ENCODE measurements at places on chromosomes 6 and 20.

- DNase-seq, result no peak
Observed at GRCh38 chr6:18550119-18550518, 163.0 kb downstream of the RNF144B start.

DNA sequence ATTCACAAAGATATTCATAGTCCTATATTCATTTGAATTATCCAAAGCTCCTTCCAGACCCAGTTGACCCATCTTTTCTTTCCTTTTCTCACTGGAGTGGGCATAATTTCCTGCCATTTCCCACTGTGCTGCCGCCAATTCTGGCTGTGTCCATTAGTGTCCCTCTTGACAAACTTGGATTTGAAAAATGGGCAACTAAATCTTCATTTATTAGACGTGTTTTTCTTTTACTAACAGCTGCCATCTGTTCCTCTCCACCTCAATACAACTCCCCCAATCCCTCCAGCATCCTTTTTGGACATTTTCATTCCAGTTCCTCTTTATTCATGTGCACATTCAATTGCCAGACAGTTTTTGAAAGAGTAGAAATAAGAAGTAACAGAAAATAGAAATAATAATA lies 90.5 kb downstream of the PCSK2 start:
- no peak for DNase-seq

DNA sequence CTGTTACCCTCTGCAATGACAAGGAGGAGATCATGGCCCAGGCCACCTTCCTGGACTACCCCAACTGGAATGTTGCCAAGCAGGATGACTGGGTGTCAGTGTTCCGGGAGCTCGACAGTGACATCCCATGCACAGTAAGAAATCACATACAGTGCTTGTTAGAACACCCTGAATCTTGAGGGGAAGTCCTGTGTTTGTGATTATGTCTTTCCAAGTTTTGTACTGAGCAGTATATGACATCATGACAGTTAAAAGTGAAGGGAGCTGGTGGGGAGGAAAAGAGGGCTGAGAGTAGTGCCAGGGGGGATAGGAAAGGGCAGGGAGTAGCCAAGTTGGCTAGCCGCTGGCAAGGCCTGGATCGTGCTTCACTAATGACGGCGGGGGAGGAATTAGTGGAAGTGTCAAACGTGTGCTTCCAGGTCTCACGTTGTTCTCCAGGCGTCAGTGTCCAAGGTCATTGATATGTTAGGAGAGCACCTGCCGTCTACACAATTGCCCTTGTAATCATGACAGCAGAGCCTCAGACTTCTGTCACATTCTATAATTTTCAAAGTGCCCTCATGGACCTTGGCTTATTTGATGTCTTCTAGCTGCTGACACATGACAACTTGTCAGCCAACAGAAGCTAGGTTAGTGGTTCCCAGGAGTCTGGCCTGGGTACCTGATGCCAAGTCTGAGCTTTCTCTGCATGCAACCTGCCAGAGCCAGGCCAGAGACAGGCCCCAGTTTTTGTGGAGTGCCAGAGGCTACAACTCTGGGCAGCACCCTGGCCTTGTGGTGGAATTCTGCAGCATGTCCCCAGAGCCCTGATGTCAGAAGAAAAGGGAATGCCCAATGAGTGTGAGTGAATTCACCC lies 18.8 kb downstream of the CFAP61 start:
- DNase-seq, result no peak

DNA sequence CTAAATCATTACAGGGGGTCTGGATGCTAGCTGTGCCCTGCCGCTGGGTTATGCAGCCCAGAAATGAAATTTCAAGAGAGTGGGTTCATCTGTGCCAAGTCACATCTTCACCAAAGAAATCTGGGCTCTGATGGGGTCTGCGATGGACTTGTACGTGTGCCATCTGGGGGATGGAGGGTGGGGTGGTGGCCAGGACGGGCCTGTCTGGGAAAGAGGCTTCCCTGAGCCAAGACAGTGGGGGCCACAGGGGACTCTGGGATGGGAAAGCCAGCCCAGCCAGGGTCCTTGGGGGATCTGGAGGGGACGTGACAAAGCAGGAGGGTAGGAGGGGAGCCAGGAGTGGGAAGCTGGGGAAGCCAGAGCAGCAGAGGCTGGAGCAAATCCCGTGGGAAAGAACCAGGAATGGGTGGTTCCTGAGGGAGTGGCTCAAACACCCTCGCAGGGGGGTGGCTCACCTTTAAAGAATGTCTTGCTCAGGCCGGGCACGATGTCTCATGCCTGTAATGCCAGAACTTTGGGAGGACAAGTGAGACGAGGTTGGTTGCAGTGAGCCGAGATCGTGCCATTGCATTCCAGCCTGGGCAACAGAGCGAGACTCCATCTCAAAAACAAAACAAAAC lies 36.3 kb upstream of the SULF2 start:
- peak; percentile 39 for DNase-seq

DNA sequence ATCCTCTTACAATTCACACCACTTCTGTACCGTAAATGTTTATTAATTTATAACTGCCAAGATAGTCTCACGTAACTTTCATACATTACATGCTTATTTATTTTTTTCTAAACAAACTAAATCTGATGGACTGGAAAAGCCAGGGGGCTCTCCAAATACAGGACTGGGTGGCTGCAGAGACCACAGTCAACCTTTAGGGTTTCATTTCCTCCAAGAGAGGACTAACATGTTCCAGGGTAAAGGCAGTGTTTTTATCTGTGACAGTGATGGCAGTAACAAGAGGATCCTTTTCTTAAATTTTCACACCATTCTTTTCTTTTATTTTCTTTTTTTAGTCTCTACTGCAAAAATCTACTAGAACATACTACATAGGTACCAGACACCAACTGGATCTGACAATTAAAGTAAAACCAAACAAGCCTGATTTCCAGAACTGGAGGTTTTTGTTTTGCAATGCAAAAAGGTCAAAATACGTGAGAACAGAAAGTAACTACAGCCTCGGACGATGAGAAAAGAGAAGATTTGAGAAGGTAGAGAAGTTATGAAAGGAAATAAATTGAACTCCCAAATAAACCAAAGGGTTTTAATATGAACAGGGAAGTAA lies 1.2 kb downstream of the LMBRD1 start:
- DNase-seq, result no peak

GRCh38 chr6:1962201-1962600 lies 283.2 kb downstream of the GMDS start:
- DNase-seq, result no peak

DNA sequence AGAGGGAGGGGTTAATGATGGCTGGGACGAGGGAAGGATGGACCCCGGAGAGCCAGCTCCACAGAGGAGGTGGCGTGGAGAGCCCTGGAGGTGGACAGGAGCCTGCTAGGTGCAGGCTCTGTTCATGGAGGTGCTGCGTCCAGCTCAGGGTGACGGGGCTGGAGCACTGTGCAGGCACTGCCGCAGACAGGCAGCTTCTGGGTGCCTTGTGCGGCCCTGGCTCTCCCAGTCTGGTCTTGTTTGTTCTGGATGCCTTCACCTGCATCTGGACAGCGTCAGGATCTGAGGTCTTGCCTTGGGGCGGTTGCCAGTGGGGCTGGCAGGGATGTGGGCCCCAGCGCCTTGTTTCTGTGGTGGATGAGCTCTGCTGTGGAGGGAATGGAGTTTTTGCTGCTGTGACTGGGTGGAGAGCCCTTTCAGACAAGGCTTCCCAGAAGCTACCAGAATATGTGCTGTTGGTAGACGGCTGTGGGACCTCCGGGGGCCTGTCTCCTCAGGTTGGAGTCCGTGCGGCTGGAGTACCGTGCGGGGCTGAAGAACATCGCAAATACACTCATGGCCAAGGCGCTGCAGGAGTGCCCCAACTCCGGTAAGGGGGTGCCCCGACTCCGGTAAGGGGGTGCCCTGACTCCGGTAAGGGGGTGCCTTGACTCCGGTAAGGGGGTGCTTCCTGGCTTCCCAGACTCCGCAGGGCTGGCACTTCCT lies 7.8 kb upstream of the C20orf204 start:
- DNase-seq, result peak; percentile 53

DNA sequence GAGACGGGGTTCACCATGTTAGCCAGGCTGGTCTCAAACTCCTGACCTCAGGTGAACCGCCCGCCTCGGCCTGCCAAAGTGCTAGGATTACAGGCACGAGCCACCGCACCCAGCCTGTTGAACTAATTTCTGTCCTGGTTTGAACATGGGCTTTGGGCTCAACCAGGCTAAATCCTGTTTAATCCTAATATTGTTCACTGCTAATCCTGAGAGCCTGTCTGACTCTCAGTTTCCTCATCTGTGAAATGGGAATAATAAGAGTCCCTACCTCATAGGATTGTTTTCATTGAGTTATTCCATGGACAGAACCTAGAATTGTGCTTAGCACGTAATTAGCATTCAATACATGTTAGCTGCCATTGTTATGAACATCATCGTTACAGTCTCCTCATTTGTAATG lies 17.4 kb downstream of the TM9SF4 start:
- DNase-seq, result no peak

- DNase-seq, result no peak
Observed at GRCh38 chr20:49699200-49699992, 14.3 kb downstream of the B4GALT5 start.

DNA sequence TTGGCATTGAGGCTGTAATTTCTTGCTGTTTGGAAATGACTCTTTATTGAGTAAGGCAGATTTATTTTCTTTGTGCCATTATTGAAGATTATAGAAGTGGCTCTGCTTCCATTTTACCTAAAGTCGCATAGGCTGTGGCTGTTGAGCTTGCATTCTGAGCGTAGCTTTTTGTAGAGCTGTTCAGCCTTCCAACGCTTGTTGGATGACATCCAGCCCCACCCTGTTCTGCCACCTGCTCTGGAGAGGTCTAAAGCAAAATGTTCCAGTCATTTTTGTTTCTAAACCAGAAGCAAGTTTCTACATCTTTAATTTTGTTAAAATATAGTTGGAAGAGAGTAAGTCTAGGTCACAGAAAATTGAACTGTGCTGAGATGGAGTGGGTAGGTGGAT lies 24.4 kb downstream of the UST start:
- no peak for DNase-seq

DNA sequence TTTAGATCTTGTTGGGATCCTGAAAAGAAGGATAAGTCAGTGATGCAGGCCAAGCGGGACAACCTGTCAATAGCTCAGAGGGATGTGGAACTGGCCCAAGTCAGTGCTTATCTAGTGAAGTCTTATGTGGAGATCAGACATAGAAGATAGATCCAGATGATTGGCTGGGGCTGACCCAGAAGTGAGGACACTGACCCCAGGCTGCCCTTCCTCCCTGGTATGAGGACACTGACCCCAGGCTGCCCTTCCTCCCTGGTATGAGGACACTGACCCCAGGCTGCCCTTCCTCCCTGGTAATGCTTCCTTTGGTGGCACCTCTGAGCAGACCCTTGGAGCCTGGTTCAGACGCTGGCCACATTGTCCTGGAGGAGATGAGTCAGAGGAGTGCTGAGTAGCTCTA lies 159.7 kb downstream of the PHACTR3 start:
- no peak for DNase-seq

DNA sequence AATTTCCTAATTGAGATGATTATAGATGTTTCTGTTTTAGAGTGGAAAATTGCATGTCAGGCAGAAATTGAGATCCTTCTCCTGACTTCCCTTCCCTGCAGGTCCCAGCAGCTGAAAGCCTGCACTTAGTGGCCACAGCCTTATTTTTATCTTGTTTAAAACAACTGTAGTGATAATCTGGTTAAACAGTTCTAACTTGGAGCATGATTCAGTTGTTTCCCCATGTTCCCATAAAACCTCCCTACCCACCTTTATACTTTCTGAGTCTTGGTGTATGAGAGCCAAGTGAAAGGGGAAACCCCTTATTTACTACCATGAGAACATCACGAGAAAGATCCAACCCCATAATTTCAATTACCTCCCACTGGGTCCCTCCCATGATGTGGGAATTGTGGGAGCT lies 195.2 kb downstream of the SLC16A10 start:
- no peak for DNase-seq

- DNase-seq, result no peak
Observed at GRCh38 chr6:16391451-16391912, 153.1 kb downstream of the GMPR start.

DNA sequence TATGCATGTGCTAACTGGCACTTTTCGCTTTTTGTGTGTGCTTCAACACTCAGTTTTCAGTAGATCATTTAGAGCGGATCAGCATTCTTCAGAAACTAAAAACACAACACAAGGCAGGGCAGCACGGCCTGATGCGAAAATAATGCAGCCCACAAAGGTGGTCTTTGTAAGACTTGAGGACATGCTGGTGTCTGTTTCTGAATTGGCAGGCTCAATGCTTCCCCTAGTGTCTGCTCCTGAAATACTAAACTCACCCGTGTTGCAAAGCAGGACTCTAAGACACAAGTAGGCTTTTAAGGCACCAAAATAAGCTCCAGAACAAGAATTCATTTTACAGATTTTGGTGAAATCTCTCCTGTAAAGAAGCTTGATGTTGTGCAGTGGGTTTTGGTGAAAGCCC lies 676.5 kb downstream of the TENT5A start:
- peak; percentile 41 for DNase-seq

DNA sequence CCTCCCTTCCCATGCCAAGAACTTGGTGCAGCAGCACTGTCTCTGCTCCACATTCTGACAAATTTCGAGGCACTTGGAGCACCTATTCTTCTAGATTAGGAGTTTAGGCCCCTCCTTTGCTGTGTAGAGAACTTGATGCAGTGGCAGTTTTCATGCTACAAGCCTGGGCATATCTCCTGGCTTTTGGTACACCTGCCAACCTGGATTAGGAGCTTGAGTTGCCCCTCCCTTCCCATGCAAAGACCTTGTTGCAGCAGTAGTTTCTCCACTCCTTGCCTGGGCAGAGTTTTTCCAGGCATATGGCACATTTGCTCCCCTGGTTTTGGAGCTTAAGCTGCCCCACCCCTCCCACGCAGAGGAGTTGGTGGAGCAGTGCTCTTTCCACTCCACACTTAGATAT lies 956.1 kb downstream of the EYS start:
- DNase-seq, result no peak

DNA sequence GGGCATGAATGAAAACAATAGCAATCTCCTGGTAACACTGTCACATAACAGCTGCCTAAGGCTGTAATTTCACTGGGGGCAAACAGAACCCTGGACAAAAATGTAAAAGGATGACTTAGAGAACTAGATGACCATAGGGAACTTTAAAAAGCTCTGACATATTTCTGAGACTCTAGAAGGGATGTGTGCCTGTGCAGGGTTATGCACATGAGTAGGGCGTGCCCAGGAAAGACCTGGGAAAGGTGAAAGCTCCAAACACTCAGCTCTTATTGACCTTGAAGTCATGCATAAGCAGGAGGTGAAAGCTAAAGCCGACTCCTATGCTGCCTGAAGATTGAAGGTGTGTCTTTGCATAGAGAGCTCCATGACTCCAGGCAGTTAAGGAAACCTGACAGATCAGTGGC lies 118.4 kb upstream of the BTBD3 start:
- DNase-seq, result peak; percentile 50

DNA sequence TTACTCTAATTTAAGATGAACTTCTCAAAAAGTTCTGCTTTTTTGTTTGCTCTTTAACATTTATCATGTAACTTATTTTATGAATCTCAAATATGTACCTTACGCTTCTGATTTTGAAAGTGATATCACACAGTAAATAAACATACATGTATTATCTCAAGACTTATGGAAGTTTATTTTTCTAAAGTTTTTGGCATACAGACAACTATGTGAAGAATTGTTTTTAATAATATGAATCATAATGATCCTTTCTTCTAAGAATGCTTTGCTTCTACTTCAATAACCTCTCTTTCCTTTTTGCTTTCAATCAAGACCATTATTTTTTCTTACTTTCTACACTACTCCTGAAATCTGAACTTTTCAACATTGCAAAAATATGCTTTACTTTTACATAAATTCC lies 816.4 kb downstream of the EYS start:
- DNase-seq, result no peak
